AG08395 (cell line): ENCODE measurements at places on chromosomes 13 and 19.

GRCh38 chr19:44539991-44540390 lies 10.5 kb upstream of the CEACAM20 start:
- no peak for DNase-seq

DNA sequence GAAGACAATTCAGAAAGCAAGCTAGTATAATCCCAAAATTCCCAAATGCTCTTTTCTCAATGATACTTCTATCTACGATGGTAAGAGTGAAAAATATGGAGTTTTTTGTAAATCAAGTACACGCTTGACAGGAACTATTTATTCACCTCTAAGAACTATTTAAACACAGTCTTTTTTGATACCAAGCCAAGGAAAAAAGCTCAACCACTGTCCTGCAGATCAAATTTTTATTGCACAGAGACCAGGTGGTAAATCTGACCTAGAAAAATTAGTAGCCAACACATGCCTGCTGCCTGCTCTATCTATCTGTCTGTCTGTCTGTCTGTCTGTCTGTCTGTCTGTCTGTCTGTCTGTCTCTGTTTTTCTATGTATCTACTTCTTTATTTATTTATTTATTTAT lies 292.2 kb downstream of the MZT1 start:
- no peak for DNase-seq

- no peak for DNase-seq
Observed at GRCh38 chr19:2478278-2478755, 2.4 kb downstream of the GADD45B start.

DNA sequence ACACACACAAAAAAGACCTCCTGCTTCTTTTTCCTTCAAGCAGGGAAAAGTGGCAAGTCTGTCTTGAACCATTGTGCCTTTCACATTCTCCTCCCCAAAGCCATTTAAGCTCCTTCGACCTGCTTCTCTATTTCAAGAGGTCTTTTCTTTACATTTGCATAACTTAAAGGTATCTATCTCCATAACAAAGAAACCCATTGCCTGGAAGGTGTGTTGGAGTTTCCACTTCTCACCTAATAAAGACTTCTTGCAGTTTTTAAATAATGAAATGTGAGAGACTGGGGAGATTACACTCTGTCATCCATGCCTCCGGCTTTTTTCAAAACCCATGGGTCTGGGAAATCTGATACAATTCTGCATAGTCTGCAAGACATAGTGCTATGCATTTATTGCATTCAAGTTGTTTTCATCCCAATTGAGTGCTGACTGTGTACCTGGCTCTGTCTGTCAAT lies 41.8 kb upstream of the NBEA start:
- no peak for DNase-seq

GRCh38 chr13:80860845-80861244 lies 519.9 kb upstream of the SPRY2 start:
- no peak for DNase-seq
